Iris pigment epithelial cell (primary cell): ENCODE measurements at places on chromosomes 7 and 10.

DNA sequence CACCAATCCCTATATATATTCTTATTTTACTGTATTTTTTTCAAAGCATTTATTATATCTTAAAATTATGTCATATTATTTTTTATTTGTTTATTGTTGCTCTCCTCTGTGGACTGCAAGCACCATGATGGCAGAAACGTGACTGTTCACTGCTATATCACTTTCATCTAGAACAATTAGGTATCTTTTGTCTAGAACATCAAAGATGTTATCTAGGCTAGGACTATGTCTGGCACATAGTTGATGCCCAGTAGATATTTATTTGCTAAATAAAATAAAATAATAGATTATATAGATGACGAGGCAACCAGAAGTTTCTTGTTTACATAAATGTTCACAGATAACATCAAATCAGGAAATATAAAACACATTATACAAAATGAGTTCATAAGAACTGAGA lies 12.4 kb upstream of the GPR158 start:
- no peak for DNase-seq

- no peak for DNase-seq
Observed at GRCh38 chr10:73808021-73808815, 3.2 kb downstream of the NDST2 start.

- peak; percentile 85 for DNase-seq
Observed at GRCh38 chr7:73822319-73823173, 8.2 kb upstream of the CLDN4 start.

GRCh38 chr7:105827151-105827875 lies 49.1 kb downstream of the ATXN7L1 start:
- DNase-seq, result no peak

GRCh38 chr10:132175907-132176581 lies 10.7 kb upstream of the DPYSL4 start:
- DNase-seq, result no peak

DNA sequence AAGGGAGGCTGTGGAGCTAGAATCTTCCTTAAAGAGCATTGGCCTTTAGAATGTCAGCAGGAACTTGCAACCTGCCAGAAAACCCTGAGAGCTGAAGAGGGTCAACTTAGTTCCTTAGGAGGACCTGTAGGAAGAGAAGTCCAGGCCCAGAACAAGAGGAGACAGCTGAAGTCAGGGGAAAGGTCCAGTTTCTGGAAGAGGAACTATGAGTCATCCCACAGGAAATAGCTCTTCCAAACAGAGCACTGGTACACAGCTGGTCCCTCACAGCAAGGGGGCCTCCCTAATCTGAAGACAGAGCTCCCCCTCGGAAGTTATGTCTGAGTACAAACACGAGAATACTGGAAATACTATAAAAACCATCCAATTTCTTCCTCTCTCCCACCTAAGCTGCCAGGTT lies 98.9 kb downstream of the HERPUD2 start:
- DNase-seq, result peak; percentile 51

DNA sequence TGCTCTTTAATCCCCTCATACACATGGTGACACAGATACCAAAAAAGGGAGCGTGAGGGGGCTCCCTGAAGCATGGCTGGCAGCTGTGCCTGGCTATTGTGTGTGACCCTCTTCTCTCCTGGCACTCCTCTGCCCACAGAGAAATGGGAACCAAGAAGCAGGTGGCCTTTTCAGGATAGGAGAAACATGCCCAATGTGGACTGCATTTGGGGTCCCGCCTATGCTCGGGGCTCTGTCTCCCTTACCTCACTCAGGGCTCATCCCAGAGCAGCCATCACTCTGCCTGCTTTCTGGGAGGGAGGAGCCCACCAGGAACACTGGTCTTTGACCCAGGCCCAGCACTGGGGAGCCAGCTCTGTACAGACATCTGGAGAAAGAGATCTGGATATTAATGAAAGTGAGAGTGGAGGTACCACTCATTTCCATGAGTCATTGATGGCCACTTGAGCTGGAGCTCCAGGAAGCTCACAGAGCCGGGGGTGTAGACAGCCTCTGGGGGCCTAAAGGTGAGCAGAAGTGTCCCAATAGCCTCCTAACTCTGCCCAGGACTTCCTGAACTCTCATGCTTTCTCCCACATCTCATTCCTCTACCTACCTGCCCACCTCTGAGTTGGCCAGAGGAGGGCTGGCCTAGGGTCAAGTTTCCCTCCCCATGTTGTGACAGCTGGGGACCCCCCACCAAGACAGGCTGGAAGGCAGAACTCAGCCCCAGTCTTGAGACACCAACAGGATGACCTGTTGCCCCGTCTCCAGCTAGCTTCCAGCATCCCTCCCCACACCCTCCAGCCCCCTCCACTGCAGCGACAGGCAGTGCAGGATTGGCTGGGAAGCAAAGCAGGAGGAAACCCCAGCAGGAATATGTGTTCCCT lies 42.6 kb downstream of the DRGX start:
- DNase-seq, result no peak

- no peak for DNase-seq
Observed at GRCh38 chr7:108009873-108010272, 6.9 kb upstream of the LAMB1 start.

- no peak for DNase-seq
Observed at GRCh38 chr7:102472126-102473041, 6.3 kb downstream of the POLR2J start.

- DNase-seq, result no peak
Observed at GRCh38 chr7:30389791-30390190, 88.8 kb downstream of the NOD1 start.

- DNase-seq, result peak; percentile 47
Observed at GRCh38 chr7:84509522-84509921, 314.9 kb upstream of the SEMA3A start.

DNA sequence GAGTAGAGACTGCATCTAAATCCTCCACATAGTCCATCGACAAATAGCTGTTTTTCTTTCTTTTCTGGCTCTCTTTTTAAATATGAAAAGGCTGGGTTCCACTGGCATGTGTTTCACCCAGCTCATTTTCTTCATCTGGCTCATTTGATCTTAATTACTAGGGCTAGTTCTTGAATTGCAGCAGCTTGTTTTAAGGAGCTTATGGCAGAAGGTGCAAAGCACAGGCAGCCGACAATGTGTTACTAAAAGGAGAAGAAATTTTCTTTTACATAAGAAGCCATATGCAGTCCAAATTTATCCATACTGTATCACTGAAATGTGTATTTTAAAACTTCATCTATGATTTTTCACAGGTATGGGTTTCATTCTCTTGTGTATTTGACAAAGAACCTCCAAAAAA lies 205.6 kb upstream of the PTER start:
- no peak for DNase-seq

GRCh38 chr10:82778908-82779307 lies 903.9 kb downstream of the NRG3 start:
- no peak for DNase-seq

- no peak for DNase-seq
Observed at GRCh38 chr10:129796710-129797420, 167.2 kb downstream of the EBF3 start.

GRCh38 chr10:14603534-14604102 lies 171.1 kb downstream of the FAM107B start:
- DNase-seq, result no peak

- DNase-seq, result no peak
Observed at GRCh38 chr7:1076184-1077072, 11.5 kb upstream of the GPER1 start.

GRCh38 chr10:118167056-118167700 lies 120.4 kb upstream of the RAB11FIP2 start:
- DNase-seq, result no peak

GRCh38 chr10:22723343-22723779 lies 9.0 kb upstream of the PIP4K2A start:
- no peak for DNase-seq

GRCh38 chr10:23467012-23467411 lies 28.1 kb downstream of the OTUD1 start:
- DNase-seq, result no peak

DNA sequence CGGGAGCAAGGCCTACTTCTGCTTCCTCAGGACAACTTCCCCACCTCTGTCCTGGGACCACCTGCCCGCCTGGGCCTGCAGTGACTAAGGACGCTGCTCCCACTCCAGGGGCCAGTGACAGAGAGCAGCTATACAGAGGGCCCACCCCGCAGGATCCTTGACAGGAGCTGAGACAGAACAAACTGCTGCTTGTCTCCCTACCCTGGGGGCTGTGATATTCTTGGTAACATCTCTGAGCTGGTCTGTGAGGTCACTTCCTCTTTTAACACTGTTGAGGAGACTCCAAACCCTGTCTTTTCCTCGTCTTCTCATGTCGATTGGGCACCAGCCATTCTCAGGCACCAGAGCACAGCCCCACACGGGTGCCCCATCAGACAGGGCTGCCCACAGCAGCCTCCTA lies 6.9 kb upstream of the MRPS24 start:
- DNase-seq, result no peak

DNA sequence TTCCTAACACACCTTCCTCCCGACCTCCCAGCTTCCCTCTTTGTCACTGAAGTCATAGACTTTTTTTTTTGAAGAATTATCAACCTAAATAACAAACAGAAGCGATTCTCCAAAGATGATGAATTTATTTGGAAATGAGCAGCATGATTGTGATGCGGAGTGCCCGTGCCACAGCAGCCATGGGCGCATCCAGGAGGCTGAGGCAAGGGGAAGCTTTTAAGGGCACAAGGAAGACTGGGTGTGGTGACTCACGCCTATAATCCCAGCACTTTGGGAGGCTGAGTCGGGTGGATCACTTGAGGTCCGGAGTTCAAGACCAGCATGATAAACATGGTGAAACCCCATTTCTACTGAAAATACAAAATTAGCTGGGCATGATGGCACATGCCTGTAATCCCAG lies 16.2 kb upstream of the GIMAP8 start:
- no peak for DNase-seq

GRCh38 chr7:155007947-155008346 lies 5.0 kb upstream of the PAXIP1 start:
- DNase-seq, result no peak

DNA sequence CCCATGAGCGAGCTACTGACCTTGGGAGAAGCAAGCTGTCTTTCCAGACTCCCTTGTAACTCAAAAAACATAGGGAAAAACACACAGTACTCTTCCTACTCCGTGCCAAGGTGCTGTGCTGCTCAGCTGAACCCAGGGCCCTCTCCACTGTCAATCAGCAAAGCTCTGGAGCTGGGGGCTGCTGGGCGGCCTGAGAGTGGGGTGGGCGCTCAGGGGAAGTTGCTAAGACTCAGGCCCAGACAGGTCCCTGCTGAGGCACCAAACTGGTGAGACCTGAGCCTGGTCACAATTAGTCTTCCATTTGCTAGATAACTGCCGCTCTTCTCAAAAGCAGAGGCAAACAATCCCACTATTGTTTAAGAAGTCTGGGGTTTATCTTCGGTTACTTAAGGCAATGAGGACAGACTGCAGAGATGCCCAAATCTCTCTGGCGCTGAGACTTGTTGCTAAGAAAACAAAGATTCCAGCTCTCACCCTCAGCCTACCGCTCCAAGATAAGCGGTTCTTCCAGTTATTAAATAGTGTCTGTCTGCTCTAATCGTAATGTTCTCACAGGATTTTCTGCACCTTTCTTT lies 22.0 kb downstream of the STEAP1B start:
- DNase-seq, result no peak

GRCh38 chr10:6167456-6167855 lies 35.3 kb upstream of the PFKFB3 start:
- no peak for DNase-seq

- no peak for DNase-seq
Observed at GRCh38 chr7:51066405-51066882, 250.2 kb downstream of the COBL start.

GRCh38 chr7:117872561-117873309 lies 506 bp downstream of the CTTNBP2 start:
- DNase-seq, result peak; percentile 11

DNA sequence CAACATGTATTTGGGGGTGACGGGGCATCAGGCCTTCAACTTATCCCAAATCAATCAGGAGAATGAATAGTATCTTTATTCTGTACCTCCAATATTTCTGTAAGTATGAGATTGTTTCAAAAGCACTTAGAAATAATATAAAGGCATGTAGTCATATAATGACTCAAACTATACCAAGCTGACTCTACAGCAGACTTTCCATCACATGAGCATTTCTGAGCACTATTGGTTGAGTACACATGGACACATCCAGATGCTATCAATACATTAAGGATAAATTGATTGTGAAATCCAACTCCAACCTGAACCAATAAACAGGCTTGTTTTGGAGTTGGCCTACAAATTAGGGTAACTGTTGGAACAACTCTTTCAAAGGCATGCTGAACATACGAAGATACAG lies 229.4 kb downstream of the SFMBT2 start:
- DNase-seq, result no peak

DNA sequence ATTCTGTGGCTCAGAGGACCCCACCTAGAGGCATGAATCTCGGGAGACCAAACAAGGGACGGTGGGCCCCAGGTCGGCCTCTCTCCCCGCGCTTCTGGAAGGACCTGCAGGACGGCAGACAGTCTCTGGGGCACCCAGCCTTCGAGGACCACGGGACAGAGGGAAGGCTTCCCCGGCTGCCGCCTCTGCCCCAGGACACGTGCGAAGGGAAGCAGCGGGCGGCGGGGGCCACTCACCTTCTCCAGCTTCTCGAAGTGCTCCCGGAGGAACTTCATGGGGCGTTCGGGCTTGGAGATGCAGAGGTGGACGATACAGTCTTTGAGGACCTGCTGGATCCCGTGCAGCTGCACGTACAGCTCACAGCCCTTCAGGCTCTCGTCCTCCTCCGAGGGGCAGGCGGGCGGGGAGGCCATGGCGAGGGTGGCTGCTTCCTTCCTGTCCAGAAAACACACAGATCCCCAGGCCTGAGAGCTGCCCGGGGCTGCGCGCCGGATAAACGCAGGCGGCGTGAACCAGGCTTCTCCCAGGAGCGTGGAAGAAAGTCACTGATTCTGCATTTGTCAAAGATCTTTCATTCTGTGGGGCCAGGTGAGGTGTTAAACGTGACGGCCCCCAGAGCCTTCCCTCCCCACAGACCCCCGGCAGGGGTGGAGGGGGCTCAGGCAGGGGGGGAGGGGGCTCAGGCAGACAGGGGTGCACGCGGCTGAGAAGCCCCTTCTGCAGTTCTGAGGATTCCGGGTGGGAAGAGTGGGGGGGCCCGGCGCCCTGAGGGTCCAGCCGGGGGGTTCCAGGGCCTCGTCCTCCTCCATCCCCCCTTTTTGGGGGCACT lies 15.2 kb upstream of the DNAAF5 start:
- DNase-seq, result no peak

GRCh38 chr7:2713978-2714377 lies 26.0 kb downstream of the AMZ1 start:
- DNase-seq, result no peak

DNA sequence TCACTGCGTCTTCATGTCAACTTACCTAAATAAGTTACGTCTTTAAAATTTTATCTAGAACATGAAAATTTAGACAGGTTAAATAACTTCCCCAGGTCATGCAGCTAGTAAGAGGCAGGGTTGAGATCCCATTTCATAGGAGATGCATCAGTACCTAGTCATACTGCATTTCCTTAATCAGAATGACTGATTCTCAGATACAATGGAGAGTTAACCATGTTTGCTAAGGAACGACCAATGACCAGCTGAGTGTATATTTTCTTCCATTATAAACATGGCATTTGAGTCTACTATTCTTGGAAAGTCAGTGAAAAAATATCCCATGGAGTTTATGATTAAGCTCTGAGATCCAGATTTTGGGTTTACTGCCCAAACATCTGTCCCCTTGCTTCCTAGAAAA lies 39.6 kb downstream of the ENTPD1 start:
- no peak for DNase-seq

GRCh38 chr7:157516311-157516710 lies 179.5 kb downstream of the DNAJB6 start:
- DNase-seq, result no peak
